ENCODE measurements at places on chromosomes 3 and 15.

GRCh38 chr3:195522254-195523023 is 20.7 kb downstream of the PPP1R2 start:
- no peak for DNase-seq

- no peak for DNase-seq
These were observed 352 bp downstream of the CHRD start for GRCh38 chr3:184380185-184380626.

- DNase-seq = no peak
These were observed 114.2 kb upstream of the TJP1 start for GRCh38 chr15:29936353-29937049.

- no peak for DNase-seq
These were observed 314.0 kb downstream of the ERC2 start for GRCh38 chr3:56154297-56154696.

DNA sequence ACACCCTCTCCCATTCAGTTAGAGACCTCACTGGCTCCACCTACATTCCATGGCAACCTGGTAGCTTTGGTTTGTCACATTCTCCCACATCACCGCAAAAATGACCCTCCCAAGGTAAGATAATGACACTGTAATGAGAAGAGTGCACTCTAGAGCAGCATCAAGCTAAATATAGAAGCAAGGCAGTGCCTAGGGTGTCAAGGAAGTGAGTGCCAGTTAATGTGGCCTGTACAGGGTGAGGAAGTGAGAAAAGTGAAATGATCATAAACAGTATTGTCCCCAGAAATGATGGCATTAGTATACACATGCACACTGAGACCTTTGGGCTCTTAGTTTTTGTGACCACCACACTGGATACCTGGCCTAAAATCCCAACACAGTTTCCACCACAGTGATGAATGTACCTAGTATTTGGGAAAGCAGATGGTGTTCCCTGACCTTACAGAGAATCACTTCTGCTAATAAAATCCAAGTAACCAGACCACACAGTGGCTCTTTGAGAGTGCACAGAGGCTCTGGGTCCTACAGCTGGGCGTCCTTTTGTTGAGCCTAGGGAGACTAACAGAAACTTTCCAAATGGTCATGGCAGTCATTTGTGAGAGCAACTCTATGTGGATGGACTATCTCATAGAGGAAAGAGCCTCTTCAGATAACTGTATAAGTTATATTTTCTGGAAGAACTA is 106.6 kb downstream of the ARPP21 start:
- DNase-seq = no peak

DNA sequence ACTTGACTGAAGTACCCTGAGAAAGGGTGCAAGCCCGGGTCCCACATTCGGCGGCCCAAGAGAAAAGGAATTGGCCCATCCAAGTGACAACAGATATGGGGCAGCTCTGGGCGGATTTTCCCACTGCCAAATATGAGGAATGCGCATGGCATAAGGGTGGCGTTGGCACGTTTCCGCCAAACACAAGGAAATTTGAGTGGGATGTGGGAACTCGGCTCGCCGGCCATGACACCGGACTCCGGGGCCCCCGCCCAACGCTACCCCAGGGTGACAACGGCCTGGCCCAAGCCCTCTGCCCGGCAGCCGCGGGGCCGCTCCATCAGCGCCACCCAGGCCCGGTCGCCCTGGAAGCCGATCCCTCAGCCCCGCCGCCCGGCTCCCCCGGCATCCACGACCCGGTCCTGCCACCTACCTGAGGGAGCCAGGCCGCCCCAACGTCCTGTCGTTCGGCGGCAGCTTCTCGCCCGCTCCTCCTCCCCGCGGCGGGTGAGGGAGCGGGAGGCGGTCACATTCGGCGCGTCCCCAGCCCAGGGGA is 449 bp downstream of the RAF1 start:
- peak; percentile 31 for DNase-seq

DNA sequence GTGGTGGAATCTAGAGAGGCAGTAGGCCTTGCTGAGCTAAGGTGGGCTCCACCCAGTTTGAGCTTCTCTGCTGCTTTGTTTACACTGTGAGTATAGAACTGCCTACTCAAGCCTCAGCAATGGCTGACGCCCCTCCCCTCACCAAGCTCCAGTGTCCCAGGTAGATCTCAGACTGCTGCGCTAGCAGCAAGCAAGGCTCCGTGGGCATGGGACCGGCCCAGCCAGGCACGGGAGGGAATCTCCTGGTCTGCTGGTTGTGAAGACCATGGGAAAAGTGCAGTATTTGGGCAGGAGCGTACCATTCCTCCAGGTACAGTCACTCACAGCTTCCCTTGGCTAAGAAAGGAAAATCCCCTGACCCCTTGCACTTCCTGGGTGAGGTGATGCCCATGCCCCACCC is 407.1 kb downstream of the ZPLD1 start:
- no peak for DNase-seq

DNA sequence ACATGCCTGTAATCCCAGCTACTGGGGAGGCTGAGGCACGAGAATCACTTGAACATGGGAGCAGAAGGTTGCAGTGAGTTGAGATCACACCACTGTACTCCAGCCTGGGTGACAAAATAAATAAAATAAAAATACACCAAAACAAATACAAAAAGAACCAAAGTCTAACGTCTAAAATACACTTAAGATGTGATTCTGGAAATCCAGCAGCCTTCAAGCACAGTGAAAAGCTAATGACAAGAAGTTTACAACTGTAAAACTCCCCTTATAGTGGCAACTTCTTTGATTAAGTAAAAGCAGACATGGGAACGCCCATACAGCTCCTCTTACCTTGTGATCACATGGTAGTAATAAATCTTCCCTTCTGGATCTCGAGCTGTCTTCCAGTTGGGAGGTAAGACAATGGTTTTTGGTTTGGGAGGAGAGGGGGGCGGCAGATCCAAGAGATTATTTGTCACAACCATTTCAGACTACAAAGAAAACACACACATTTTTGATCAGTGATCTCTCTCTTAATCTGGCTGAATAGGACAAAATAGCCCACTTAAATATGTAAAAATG is 62.8 kb downstream of the NBEAL2 start:
- no peak for DNase-seq

GRCh38 chr3:111899966-111900365 is 40.9 kb downstream of the PHLDB2 start:
- no peak for DNase-seq

Data from activated gamma-delta T cell treated with anti-CD3 and anti-CD28 coated beads, Interleukin-2, amount 50 U/mL, for 16 hours (primary cell).